ENCODE measurements at places on chromosomes 3 and 15.

- DNase-seq: no peak
Measured at GRCh38 chr3:143220741-143221140, 101.2 kb downstream of the CHST2 start.

GRCh38 chr3:119240101-119240590, 532 bp downstream of the B4GALT4 start:
- peak; percentile 15 for DNase-seq

DNA sequence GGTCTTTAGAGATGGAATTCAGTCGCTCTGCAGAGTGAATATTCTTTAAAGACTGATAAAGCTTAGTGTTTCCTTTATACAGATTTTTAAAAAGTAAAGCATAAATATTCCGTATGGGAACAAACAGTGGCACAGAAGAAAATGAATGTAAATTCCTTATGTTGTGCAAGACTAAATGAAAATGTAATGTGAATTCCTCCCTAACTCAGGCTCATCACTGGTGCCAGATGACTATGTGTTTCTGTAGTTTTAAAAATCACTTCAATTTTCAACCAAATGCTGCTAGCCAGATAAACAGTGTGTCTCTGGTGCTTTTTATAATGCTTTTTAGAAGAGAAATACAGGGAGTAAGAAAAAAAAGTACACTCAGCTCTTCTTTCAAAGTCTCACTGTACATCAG, 154.8 kb upstream of the SNTN start:
- no peak for DNase-seq

GRCh38 chr3:173954647-173955046, 557.1 kb downstream of the NLGN1 start:
- no peak for DNase-seq

- DNase-seq: no peak
Measured at GRCh38 chr15:90104551-90104950, 2.3 kb upstream of the IDH2 start.

GRCh38 chr3:39917065-39917773, 107.8 kb downstream of the MYRIP start:
- DNase-seq: no peak

GRCh38 chr3:31880020-31880419, 101.0 kb downstream of the OSBPL10 start:
- DNase-seq: no peak
